Osteoblast (primary cell): ENCODE measurements at places on chromosomes 11 and 22.

- no peak for DNase-seq
Measured at GRCh38 chr11:30344085-30344484, 21.2 kb downstream of the ARL14EP start.

DNA sequence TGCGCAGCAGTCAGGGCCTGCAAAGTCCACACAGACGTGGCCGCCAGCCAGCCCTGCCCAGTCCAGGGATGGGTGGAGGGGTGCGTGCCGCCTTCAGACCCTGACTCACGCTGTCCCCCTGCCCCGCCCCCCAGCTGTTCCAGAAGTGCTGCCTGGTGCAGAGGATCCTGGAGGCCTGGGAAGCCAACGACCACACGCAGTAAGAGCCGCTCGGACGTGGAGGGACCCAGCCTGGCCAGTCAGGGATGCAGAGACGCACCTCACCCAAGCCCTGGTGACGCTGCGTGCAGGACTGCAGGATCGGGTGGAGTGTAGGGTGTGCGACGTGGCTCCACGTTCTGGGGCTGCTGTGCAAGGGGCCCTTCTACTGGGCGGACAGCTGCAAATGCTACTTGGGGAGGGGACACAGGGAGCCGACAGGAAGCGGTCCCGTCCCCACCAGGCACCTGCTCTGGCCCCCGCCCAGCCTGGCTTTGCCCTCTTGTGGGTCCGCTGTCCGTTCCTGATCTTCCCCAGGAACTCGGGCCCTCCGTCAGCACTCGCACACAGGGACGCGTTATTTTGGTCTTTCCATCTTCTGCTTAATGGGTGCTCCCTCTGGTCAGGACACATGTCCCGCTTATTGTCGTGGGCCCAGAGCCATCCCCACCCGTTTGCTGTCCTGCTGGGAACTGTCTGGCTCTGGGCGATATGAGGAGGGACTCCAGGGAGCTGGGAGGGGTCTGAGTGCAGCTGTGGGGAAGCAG is 42.5 kb downstream of the SBF1 start:
- DNase-seq = peak; percentile 61

GRCh38 chr11:64769283-64769682 is 9.1 kb downstream of the SF1 start:
- DNase-seq = peak; percentile 4

DNA sequence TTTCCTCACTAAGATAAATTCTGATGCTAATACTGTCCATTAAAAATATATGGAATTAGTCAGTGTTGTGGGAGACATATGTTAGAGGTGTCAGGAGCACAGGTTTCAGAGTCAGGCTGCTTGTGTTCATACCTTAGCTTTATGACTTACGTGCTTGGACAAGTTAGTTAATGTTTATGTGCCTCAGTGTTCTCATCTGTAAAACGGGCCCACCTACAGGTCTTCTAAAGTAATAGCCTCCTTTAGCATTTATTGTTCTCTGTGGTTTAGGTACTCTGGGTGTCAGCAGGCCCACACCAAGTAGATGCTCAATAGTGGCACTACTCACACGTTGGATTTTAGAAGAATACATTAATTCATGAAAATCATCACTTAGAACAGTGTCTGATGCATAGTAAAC is 308.7 kb upstream of the ZC3H12C start:
- DNase-seq = no peak

- no peak for DNase-seq
Measured at GRCh38 chr11:115067471-115067870, 389.1 kb downstream of the NXPE2 start.

DNA sequence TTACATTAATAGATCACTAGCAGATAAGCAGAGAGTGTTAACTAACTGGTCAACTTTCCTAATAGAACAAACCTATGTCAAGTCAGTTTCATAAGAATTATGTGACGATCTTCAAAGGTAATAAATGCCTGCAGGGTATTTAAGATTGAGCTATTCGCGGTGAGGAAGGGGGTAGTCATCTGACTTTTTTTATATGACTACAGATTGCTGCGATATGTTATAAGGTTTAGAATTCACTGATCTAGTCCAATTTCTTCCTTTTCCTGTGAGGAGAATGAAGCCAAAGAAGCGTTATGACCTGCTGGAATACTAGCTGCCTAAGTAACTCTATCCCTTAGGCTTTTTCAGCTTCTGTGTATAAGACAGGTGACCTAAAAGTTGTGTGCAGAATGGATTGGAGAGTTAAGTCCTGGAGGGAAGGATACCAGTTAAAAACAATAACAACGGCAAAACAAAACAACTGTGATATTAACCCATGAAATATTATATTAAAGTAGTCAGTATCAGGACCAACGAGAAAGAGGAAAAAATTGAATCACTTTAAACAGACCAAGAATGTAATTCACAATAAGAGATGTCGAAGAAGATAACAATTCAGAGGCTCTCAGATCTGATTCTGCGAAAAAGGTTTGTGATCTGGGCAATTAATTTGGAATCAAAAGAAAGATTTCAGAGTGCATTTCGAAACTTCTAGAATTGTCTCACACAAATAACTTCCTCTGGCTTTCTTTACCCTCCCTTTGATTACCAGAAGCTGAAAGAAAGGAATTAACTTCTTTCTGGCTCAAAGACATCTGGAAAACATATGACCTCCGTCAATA is 630 bp downstream of the CASP4 start:
- DNase-seq = no peak

- no peak for DNase-seq
Measured at GRCh38 chr11:103872748-103873147, 163.7 kb upstream of the DDI1 start.

DNA sequence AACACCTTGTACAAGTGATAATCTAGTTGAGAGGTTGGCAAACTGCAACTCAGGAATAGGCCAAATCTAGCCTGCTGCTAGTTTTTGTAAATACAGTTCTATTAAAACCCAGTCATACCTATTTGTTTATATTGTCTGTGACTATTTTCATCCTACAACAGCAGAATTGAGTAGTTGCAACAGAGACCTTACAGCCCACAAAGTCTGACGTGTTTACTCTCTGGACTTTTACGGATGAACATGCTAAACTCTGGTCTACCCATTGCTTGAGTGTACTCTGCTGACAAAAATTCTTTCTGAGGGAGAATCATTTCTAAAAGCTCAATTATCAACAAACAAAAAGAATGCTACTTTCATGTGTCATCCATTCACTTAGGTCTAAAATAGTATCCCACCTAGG is 287.0 kb downstream of the DYNC2H1 start:
- DNase-seq = no peak

- DNase-seq = peak; percentile 96
Measured at GRCh38 chr11:46381819-46382645, 563 bp downstream of the MDK start.

DNA sequence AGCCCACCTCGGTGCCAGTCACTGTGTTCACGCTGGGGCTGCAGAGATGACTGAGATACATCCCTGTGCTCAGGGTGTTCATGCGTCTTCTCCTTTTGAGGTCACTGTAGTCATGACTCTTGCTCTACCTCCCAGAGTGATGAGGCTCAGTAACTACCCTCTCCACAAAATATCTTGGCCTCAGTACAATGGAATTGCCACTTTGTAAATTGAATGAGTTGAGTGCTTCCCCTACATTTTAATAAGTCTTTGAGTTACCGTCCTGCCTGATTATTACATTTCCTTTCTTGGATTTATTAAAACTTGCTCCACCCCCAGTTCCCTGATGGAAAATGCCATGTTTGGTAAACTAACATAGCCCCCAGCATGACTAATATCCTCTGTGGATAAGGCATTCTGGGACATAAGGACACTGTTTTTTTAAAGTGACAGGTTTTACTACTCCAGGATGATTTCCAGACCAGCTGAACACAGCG is 15.9 kb downstream of the PRSS23 start:
- no peak for DNase-seq

DNA sequence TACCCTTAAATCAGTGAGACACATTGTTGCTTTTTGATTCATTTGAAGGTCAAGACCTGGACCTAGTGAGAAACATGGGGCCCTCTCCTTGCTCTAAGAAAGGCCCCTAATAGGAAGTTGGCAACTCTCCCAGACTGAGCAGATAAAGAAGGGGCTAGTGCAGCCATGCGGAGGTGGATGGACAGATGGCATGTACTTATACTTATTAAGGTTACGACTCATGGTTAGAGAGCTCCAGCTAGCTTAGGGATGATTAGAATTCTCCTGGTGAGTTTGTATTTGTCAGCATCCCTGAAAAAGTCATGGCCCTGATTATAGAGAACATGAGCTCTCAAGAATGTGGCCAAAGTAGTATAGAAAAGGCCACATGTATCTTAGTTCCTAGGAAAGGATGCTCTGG is 112.1 kb upstream of the BDNF start:
- no peak for DNase-seq

GRCh38 chr11:76839311-76839710 is 21.4 kb upstream of the ACER3 start:
- no peak for DNase-seq

- DNase-seq = no peak
Measured at GRCh38 chr11:58866788-58867187, 22.3 kb upstream of the GLYATL2 start.

DNA sequence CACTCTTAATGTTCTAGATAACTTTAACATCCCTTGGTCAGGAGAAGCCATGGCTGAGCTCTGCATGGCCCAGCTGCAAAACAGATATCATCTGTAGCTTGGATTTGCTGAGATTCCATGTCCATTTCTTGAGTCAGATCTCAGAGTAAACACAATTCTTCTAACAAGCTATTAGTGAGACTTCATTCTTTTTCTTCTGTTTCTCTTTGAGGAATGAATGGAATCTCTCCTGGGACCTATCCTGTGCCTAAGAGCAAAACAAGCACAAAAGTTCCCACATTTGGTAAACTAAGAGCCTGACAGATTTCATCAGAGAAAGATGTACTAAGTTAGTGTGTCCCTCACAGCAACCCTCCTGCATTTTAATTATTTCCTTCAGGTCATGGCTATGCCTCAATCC is 142.8 kb downstream of the MAML2 start:
- no peak for DNase-seq

DNA sequence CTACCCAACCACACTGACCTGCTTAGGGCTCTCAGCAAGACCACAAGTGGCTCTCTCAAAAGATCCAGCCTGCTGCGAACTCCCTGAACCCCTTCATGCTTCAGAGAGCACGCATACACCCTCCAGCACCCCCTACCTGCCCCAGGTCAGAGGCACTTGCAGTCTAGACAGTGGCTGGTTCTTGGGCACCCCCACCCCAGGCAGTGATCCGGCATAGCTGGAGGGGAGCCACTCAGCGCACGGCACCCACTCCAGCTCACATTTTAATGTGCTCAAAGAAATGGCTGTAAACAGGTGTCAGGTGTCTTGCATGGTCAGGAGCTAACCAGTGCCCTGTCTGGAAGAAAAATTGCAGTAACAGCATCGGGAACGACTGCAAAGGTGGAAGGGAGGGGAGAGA is 140.8 kb downstream of the PKNOX2 start:
- DNase-seq = no peak
